GM23248 (cell line): ENCODE measurements at places on chromosomes 11 and 22.

DNA sequence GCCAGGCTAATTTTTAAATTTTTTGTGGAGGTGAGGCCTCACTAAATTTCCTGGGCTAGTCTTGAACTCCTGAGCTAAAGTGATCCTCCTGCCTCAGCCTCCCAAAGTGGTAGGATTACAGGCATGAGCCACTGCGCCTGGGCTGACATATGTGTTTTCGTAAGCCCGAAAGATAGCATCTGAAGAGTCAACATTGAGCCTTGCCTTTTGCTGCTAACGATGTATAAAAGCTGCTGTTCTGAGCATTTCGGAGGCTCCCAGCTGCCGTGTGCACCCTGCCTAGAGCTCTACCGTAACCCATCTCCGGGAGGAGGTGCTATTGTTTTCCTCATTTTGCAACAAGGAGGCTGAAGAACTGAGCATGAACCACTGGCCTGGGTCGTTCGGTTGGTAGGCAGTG, 18.1 kb upstream of the PPP6R3 start:
- no peak for DNase-seq

DNA sequence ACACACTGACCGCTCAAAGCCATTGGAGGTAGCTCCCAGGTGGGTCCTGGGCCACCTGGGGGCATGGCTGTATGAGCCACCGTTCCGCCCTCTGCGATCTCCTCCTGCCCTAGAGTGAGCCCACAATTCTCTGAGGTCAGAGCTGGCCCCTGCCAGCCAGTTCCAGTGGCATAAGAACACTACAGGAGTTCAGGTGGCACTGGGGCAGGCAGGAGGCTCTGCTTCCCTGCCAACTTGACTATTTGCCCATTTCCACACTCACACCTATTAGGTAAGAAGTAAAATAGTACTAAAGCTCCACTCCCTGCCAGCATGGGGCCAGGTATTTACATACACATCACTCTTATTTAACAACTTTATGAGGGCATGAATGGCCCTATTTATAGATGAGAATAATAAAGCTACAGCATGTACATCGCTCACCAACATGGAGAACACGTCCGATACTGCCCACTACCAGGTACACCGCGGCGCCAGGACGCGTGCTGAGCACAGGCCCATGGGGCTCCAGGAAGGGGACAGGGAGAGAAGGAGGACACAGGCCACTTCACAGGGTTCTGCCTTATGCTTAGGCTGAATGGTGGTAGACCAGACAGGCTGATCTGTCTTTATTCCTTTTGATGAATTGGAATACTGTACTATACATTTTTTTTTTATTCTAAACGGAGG, 26.2 kb downstream of the PISD start:
- no peak for DNase-seq

DNA sequence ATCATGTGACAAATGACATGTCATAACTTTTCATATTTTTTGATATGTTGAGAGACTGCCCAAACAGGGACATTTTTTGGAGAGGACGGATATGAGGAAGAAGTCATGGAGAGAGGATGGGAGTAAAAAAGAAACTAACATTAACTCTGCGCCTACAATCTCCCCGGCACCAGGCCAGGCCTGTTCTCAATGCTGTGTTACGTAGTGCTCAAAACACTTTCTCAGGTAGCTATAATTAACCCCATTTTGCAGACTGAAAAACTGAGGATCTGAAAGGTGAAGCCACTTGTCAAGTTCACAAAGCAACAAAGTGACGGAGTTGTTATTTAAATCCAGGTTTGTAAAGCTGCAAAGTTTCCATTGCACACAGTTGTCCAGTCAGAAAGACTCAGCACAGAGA, 17.4 kb upstream of the NOX4 start:
- no peak for DNase-seq

DNA sequence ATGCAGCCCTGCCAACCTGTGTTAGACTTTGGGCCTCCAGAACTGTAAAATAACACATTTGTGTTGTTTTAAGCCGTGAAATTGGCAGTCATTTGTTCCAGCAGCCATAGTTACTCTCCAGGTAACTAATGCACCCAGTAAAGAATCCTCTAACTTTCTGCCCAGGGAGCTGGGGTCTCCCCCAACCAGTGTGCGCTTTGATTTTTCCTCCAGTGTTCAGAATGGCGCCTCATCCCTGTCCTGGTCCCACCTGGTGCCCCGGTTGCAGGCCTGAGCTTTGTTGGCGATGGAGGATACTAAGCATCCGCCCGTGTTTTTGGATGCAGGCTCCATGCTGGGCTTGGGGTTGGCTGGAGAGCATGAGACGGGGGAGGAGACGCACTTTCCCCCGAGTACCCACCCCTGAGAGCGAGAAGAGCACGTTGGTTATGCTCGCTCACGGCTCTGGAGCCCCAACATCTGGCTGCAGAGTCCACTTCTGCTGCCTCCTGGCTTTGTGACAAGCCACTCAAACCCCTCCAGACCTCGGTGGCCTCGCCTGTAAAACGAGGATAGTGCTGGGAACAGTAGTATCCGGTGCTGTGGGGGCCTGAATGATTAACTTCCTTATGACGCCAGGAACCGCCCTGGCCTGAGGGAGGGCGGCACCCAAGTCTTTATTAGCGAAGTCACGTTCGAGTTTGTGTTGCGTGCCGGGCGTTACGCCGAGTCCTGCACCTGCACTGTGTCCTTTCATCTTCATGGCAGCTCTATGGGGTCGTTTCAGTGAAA, 25.8 kb downstream of the MRGPRD start:
- DNase-seq: no peak

- peak; percentile 36 for DNase-seq
Measured at GRCh38 chr11:96316869-96317268, 26.1 kb downstream of the MAML2 start.

DNA sequence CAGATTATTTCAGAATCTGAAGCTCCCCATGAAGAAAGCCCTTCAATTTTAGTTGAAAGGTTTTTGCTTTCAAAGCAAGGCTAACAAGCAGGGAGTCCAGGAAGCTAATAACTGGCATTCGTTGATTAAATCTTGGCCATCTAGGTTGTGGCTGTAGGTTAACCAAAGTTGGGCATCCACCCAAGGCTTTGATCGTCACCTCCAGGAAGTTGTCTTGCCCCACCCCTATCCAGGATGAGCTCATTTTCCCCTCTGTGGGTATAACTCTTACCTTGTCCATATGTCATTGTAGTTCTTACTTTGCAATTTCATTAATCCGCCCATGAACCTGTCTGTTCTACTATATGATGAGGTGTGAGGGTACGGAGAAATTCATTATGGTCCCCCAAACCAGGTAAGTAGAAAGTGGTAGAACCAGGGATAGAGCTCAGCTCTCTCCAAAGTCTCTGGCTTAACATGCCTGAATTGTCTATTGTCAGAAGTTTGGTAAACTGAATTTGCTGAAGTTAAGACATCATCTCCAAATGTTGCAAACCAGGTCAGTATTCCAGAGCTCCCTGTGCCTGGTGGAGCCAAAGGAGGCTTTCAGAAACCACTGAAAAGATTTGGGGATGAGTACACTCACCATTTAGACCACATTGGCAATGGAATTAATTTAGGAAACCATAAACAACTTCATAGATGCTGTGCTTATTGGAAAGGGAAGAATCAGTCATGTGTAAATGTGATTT, 97.1 kb downstream of the CD44 start:
- DNase-seq: peak; percentile 49

- DNase-seq: peak; percentile 91
Measured at GRCh38 chr11:12285106-12285505, 92.3 kb upstream of the PARVA start.

DNA sequence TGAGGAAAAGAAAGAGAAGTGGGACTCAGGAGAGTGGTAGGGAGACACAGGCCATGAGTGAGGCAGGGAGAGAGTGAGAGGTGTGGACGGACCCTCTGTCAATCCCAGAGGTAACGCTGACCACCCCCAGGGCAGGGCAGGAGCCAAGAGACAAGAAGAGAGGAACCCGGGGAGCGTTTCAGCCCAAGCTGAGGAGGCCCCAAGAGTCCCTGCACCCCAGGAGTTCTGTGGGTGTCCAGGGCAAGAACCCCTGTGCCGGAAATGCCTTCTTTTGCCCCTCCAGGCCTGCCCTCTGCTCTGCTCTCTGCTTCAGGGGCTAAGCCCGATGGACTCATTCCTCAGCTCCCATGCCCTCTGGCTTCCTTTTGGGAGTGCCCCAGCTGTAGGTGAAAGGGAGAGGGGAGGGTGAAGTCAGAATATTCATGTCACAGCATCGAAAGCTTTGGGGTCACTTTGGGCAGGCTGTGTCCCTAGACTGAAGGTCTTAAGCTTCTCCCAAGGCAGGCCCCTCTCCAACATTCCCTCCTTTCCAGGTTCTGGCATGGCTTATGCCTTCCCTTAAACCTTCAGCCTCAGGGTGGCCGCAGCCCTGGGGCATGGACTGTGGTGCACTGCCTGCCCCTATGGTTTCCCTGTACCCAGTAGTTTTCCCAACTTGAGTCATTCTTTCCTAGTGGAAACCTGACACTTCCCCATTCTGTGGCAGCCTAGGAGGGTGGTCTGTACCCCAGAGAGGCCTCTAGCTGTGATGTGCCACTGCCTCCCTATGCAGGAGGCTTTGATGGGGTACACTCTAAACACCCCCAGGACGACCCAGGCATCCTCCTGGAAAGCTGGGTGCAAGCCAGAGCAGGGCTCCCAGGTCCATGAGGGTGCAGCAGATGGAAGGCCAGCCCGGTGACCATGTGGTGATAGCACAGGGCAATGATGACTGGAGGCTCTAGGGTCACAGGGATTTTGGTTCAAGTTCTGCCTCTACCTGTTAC, 27.1 kb downstream of the MYEOV start:
- DNase-seq: peak; percentile 47

GRCh38 chr11:76495019-76495418, 50.2 kb downstream of the EMSY start:
- no peak for DNase-seq

DNA sequence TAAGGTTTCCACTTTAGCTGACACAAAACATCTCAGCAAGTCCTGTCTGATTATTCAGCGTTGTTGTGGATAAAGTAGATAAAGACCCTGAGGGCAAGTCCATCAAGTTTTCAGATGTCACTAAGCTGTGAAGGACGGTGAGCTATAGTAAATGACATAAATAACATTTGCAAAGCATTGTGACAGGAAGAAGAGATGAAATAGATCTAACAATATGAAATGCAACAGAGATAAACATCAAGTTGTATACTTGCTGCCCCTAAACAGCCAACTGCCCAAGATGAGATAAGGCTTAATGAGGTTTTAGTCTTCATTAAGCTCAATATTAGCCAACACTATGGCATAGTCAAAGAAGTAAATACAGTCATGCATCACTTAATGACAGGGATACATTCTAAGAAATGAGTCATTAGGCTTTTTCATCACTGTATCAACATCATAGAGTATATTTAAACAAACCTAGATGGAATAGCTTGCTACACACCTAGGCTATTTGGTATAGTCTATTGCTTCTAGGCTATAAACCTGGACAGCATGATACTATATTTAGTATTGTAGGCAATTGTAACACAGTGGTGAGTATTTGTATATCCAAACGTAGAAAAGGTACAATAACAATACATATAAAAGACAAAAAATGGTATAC, 625.1 kb upstream of the ANO5 start:
- no peak for DNase-seq

DNA sequence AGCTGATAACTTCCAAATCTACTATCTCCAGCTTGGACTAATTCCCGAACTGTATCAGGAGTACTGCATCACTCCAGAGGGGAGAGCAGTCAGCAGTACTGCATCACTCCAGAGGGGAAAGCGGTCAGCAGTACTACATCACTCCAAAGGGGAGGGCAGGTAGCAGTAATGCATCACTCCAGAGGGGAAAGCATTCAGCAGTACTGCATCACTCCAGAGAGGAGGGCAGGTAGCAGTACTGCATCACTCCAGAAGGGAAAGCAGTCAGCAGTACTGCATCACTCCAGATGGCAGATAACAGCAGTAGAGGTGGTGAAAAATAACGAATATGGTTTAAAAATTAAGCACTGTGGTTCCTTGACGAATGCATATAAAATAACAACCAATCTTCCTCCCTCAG, 8.4 kb downstream of the CWC15 start:
- no peak for DNase-seq

DNA sequence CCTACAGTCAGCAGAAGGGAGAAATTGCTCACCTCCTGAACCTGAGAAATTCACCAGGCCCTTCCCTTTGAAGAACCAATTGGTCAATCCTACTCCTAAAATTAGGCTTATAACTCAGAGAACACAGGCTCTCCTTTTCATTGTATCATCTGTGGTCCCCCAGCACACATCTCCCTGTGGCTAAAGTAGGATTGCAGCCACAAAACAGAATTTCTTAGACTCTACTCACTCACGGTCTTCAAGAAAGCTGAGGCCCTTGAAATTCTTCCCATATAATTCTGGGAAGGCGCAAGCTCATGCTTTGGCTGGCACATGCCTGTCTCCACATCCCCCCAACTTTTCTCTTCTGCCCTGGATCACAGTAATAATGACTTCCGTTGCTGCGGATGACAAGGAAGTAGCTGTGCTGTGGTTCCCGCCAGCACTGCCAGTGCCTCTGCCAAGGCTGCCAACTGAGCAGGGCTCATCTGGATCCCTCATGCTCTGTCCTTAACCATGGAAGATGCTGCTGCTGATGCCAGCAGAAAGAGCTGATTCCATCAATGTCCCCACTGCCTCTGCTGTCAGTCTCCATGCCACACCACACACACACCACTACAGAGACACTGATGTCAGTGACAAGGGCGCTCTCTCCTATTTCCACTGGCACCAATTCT, 200.6 kb upstream of the POU2AF2 start:
- no peak for DNase-seq

DNA sequence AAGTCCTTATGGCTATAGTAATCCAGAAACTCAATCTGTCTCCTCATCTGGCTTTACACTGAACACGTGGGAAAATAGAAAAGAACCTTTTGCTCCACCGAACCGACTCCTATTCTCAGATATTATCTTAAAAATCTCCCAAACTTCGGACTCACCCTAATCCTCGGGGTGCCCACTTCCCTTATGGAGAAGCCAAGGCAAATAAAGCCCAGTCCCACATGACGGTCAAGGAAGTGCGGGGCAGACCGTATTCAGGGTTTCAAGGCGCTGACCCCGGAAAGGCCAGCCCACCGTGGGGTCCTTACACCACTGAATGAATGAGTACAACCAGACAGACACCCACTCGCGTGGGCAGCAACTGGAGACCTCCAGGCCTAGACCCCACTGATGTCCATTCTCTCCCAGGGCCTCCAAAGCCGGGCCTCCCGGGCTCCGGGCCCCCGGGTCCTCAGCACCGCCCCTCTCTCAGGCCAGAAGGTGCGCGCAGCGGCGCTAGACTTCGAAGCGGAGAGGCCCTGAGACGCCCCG, 489 bp downstream of the NUP98 start:
- peak; percentile 73 for DNase-seq
